ENCODE measurements at places on chromosomes 12 and 14.

GRCh38 chr14:33793398-33794110 lies 157.3 kb downstream of the EGLN3 start:
- no peak for DNase-seq

- no peak for DNase-seq
Observed at GRCh38 chr12:6934110-6934509, 6.4 kb downstream of the ATN1 start.

- no peak for DNase-seq
Observed at GRCh38 chr12:128267651-128268378, 845 bp downstream of the TMEM132C start.

- no peak for DNase-seq
Observed at GRCh38 chr12:11651381-11651780, 1.9 kb downstream of the ETV6 start.

- no peak for DNase-seq
Observed at GRCh38 chr12:31742891-31743290, 14.1 kb upstream of the AMN1 start.
